ENCODE measurements at places on chromosomes 13 and 19.

DNA sequence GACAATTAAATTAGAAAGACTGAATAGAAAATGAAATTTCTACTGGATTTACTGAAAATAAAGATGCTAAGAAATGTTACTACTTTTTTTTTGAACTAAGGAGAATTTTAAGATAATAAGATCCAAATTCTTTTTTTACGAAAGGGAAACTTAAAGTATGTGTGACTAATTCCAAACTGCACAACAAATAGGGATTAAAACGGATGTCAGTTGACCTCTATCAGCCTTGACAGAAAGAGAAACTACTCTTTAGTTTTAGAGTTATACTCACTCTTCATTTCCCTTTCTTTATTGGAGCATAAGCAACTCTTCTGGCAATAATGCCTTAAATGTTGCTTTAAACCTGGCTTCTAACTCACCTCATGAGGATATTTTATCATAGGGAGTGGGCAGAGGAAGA, 273.8 kb downstream of the SLITRK6 start:
- DNase-seq, result no peak

- DNase-seq, result peak; percentile 69
These were observed 13.6 kb downstream of the CFD start for GRCh38 chr19:873084-873483.

- no peak for DNase-seq
These were observed 35.0 kb downstream of the FAM124A start for GRCh38 chr13:51257187-51257586.

GRCh38 chr19:54107876-54108490, 5.3 kb downstream of the NDUFA3 start:
- no peak for DNase-seq

GRCh38 chr19:51143486-51143885, 1.4 kb downstream of the SIGLEC7 start:
- no peak for DNase-seq

GRCh38 chr13:37460166-37460565, 138.4 kb downstream of the POSTN start:
- DNase-seq, result no peak

DNA sequence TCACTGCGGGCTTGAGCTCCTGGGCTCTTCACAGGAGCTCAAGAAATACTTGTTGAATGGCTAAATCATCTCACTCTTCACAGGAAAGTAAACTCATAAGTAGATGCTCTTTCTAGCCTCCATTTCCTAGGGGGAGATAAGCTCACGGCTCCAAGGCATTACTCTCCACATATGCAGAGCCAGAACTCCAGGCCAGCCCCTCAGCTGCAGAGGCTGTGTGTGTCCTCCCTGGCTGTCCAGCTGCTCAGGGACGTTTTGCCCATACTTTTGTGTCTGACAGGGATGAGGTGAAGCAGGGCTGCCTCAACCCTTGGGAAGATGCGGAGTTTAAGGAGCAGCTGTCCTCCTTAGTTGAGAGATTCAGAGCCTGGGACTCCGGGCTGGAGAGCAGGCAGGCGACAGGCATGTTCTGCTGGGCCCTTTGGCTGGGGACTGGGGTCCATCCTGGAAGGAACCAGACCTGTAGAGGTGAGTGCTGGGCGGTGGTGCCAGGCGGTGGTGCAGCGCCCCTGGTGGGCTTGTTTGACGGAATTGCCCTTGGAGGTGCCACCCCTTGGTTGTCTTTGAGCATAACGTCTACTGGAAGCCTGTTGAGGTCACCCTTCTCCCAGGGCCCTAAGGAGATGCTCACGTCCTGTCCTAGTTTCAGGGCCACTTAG, 20.5 kb upstream of the SLC15A1 start:
- DNase-seq, result peak; percentile 49

- no peak for DNase-seq
These were observed 28.1 kb downstream of the MYO16 start for GRCh38 chr13:108657519-108657918.

- no peak for DNase-seq
These were observed 67.2 kb downstream of the ALOX5AP start for GRCh38 chr13:30802501-30802900.

- DNase-seq, result no peak
These were observed 7.6 kb downstream of the SERPINE3 start for GRCh38 chr13:51347099-51347498.

DNA sequence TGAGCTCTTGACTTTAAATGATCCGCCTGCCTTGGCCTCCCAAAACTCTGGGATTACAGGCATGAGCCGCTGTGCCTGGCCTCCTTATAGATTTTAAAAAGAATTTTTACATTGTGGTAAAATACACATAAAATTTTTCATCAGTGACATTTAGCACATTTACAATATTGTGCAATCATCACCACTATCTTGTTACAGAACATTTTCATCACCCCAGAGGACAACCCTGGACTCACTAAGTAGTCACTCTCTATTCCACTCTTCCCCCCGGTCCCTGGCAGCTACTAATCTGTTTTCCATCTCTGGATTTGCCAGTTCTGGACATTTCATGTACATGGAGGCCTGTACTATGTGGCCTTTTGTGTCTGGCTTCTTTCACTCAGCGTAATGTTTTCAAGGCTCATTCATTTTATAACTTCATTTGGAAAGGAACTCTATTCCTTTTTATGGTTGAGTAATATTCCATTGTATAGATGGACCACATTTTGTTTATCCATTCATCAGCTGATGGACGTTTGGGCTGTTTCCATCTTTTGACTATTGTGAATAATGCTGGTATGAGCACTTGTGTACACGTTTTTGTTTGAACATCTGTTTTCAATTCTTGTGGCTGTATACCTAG, 19.9 kb downstream of the MEGF8 start:
- DNase-seq, result no peak

DNA sequence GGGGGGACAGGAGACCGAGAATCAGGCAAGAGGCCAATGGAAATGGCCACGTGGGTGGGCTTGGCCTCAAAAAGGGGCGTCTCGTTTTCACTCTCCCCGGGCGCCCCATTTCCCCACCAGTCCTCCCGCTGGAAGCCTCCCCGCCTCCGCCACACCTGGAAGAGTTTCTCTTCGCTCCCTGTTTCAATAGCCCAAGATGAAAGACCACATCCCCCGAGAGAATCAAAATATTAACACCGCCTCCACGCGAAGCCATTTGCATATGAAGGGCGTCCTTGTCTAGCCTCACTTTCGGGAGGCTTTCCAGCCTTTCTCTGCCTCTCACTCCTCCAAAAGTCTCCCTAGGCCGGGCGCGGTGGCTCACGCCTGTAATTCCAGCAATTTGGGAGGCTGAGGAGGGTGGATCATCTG, 691 bp upstream of the OLFM2 start:
- DNase-seq, result peak; percentile 32

Measured in iPS-NIHi11 (cell line).